DMS79 (cell line): ENCODE measurements at places on chromosomes 4 and X.

GRCh38 chr4:5247735-5248134, 196.5 kb downstream of the STK32B start:
- no peak for DNase-seq

DNA sequence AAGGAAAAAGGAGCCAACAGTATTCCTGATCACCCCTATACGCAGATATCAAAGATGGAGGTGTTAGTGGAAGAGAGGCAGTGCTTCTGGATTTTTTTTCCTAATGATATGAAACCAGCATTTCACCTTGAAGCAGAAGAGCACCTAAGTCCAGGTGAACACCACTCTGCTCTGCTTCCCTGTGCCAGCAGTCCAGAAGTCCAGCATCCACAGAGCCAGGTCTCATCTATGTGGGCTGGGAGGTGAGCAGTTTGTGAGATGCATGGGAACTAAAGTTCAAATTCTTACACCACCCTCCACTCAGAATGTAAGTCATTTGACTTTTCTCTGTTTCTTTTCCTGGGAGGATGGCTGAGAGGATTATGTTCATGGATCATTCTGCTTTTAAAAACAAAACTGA, 202.6 kb downstream of the RELL1 start:
- no peak for DNase-seq

DNA sequence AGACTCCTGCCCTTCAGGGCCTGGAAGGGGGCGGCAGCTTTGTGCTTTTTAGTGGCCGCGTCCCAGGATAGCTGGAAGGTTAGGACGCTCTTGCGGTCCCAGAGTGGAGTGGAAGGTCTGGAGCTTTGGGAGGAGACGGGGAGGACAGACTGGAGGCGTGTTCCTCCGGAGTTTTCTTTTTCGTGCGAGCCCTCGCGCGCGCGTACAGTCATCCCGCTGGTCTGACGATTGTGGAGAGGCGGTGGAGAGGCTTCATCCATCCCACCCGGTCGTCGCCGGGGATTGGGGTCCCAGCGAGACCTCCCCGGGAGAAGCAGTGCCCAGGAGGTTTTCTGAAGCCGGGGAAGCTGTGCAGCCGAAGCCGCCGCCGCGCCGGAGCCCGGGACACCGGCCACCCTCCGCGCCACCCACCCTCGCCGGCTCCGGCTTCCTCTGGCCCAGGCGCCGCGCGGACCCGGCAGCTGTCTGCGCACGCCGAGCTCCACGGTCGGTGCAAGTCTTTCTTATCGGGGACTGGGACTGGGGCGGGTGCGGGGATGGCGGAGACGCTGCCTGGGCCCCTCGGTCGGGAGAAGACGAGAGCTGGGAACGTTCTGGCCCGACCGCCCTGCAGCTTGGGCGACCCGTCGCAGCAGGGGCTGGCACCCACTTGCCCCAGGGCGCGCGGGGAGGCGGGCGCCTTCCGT, at the start of gene EDNRA:
Gene EDNRA (plus strand): TSS at position 207 of the 686 bp plus-strand sequence. CDS start 4,585 bp downstream, outside the sequence.
- DNase-seq: no peak

GRCh38 chr4:127905029-127905428, 24.3 kb downstream of the PLK4 start:
- no peak for DNase-seq

GRCh38 chrX:10416424-10416823, 204.0 kb downstream of the MID1 start:
- no peak for DNase-seq

DNA sequence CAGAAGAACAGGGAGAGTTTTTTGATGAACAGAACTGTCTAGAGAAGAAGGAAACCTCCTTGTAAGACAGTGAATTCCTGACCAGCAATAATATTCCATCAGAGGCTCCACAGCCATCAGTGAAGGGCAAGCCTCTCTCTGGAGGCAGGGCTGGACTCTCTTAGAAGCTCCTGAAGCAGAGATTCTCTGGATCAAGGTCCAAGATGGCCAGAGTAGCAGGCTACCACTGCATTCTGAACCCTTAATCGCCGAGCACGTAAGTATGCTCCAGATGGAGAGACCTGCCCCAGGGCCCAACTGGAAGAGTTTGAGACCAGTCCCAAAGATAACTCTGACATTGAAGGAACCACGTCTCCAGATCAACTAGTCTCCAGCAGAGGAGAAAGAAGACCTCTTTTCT, 16.4 kb downstream of the GABRE start:
- no peak for DNase-seq

DNA sequence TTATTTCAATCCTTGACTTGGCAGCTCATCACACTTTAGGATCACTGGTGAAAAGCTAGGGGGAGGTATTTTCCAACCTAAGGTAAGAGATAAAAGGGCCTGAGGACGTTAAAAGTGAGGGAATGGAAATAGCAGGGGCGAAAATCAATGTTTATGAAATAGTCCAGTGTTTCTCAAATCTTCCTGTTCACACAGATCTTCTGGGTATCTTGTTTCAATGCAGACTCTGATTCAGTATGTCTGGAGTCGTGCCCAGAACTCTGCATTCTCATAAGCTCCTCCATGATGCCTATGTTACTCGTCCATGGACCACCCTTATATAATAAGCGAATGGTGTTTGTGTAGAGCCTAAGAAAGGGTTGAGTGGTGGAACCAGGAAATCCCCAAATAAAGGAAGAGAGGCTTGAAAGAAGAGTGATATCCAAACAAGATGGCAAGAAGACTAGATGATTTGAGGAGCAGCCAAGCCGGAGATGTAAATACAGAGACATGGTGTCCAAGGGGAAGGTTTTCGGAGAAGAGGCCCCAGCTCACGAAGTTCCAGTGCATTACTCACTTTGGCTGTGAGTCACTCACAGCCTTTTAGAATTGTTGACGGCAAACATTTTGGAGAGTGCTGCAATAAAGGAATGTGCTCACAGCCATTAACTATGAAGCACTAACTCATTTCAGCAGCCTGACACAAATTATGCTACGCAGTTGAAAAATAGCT, 215.6 kb upstream of the PPARGC1A start:
- no peak for DNase-seq
